Motor neuron (in vitro differentiated cells): ENCODE measurements at places on chromosomes 12 and 14.

DNA sequence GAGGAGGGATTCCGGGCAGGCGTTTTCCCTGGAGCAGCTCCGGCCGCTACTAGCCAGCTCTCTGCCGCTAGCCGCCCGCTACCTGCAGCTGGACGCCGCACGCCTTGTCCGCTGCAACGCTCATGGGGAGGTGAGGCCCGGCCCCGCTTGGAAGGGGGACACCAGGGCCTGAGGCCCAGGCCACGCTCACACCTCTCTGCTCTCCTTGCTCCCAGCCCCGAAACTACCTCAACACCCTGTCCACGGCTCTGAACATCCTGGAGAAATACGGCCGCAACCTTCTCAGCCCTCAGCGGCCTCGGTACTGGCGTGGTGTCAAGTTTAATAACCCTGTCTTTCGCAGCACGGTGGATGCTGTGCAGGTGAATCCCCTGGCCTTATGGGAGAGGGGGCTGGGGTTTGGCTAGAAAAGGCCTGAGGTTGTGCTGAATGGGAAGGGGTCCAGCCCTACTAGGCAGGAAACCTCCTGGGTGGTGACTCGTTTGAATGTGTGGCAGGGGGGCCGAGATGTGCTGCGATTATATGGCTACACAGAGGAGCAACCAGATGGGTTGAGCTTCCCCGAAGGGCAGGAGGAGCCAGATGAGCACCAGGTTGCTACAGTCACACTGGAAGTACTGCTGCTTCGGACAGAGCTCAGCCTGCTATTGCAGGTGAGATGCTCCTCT, 597 bp downstream of the RNF31 start:
- no peak for ATAC-seq

DNA sequence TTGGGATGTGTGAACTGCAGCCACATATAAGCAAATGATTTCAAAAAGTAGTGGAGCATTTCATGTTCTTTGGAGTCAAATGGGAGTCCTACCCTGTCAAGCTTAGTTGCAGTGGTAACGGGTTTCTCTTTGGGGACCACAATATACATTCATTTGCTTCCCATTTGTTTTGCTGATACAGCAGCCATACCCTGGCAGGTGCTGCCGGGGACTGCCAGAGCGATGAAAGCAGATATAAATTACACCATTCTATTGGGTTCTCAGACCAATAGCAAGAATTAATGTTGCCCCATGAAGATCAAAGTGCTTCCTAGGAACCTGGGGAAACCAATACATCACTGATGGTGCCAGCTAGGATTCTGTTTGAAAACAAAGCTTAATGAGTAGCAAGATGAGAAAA, 1621.5 kb upstream of the FLRT2 start:
- ATAC-seq: peak; percentile 50

DNA sequence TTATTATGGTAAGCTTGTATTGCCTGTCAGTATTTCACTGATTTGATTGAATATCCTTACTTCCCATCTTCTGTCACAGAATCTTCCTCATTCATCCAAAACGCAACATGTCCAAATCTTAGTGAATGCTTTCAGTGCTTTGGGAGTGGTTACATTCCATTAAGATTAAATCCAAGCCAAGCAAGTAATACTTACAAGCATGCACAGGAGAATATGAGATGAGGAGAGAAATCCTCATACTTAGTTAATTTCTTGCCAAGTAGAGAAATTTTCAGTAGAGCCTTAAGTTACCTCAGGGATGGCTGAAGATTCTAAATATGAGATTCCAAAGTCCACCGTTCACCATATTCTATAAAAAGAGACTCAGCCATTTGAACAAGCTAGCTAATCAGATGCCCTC, 316.0 kb downstream of the RAD51B start:
- no peak for ATAC-seq

GRCh38 chr14:71143381-71144290, 236.4 kb downstream of the PCNX1 start:
- ATAC-seq: peak; percentile 91

GRCh38 chr12:121358073-121358472, 5.9 kb upstream of the ANAPC5 start:
- ATAC-seq: no peak

DNA sequence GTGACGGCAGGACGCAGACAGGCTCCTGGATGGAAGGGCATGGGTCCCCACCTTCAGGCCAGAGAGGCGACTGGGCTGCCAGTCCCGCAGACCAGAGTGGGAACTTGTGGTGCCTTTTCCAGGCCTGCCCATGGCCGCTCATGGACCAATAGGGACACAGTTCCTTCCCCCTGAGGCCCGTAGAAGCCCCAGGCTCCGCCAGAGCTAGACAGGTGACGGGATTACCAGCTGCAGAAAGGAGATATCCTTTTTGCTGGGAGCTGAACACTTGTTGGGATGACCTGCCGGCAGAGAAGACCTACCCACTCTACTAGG, 73.6 kb upstream of the RASSF8 start:
- no peak for ATAC-seq

GRCh38 chr12:43832463-43833168, 3.3 kb upstream of the TMEM117 start:
- no peak for ATAC-seq

- ATAC-seq: no peak
Observed at GRCh38 chr14:72303930-72304329, 371.7 kb downstream of the RGS6 start.

DNA sequence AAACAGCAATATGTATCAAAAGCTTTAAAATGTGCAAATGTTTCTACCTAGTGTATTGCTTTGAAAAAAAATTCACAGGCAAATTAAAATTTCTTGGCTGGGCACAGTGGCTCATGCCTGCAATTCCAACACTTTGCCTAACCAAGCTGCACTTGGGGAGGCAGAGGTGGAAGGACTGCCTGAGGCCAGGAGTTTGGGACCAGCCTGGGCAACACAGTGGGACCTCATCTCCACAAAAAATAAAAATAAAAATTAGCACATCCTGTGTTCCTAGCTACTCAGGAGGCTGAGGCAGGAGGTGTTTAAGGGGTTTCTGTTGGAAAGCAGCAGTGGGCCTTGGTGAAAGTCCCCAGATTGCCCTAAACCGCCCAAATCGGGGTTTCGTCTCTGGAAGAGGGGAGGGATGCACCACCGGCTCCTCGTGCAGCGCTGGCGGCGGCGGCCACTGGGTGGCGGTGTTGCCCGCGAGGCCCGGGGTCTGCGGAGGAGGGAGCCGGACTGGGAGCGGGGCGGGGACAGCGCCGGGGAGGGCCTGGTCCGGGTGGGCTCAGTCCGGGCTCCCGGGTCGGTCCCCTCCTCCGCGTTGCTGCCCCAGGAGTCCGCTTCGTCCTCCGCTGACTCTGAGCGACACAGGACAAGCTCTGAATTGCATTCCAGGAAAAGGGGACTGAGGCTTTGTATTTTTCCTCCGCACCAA, 265.6 kb downstream of the AACS start:
- ATAC-seq: peak; percentile 84

DNA sequence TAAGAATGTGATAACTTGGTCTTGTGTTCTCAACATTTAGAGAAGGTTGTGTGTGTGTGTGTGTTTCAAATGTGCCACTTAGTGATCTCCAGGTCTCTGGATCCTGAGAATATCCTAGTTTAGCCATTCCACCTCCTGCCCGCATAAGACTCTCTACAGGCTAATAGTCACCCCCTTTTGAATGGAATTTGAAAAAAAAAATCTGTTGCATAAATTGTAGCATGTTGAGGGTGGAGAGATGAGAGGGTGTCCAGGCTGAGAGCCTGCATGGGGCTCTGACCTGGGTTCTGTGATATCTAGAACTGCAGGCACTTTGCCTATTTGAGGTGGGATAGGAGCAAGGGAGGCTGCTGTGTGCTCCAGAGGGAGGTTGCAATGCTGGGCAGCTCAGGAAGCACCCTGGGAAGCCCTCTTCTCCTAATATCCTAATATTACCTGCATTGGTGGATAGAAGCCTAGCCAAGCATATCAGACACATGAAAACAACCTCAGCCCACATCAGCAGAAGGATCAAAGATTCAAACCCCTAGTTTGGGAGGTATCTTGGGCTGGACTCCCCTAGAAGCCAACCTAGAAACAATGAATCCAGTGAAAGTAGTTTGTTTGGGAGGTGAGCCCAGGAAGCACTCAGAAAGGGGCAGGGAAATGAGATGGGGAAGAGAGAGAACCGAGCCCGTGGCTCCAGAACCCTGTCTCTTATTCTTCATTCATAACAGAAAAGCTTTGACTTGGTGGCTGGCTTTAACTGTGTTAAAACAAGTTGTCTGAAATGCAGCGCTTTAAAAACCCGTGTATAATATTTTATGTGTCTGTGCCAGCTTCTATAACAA, 35.6 kb upstream of the RBM19 start:
- ATAC-seq: no peak

DNA sequence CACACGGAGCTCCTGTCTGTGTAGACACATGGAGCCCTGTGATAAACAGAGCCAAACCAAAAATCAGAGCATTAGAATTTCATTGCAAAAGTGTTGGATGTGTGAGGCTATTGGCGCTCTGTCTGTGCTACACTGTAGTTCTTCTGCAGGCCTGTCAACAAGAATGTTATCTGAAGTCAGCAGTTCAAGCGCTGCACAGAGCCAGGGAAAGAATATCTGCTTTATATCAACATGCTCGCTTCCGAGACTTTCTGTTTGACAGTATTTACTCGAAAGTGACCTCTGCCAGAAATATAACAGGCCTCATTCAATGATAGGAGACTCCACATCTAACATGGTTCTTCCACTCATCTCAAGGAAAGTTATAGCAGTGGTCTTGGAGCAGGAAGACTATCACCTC, 118.3 kb downstream of the CCER1 start:
- ATAC-seq: no peak

DNA sequence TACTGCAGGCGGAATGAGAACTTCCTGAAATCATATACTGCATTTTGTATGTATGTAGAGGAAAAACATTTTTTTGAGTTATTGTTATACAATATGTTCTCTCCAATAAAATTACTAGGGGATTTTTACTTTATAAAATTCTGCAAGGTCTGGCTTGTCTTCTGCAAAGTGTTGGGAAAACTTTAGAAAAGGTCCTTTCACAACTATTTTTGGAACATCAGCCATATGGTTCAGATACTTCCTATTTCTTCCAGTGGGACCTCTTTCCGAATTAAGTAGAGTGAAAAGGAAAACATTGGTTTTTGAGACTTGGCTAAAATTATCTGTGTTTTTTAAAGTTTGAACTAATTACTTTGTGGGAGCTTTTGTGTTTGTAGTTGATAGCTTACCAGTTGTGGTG, 52.7 kb downstream of the DAAM1 start:
- ATAC-seq: no peak

DNA sequence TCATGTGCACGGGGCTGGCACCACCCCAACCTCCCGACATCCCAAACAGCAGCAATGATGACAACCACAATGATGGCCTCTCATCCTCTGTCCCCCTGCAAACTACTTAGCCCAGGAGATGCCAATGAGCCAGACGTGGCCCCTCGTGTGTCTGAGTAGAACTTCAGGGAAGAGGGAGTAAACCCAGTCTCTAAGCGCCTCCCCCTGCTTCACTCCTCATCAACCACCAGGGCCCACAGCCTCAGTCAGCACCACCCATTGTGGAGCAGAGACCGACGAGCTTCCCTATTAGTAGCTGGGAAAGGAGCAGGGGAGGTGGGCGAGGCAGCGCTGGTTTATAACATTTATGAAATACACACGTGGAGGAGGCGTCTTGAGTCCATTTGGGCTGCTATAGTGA, 182.7 kb upstream of the SFSWAP start:
- ATAC-seq: no peak

DNA sequence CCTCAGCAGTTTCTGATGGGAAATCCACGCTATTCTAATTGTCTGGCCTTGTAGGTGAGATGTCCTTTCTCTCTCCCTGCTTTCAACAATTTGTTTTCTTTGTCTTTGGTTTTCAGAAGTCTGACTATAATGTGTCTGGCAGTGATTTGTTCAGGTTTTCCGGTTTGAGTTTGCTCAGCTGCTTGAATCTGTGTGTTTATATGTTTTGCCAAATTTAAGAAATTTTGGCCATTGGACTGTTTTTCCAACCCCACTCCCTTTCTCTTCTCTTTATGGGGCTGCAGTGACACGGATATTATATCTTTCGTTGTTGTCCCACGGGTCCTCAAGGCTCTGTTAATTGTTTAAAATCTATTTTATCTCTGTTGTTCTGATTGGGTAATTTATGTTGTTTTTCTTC, 105.0 kb downstream of the ADGRD1 start:
- ATAC-seq: no peak

DNA sequence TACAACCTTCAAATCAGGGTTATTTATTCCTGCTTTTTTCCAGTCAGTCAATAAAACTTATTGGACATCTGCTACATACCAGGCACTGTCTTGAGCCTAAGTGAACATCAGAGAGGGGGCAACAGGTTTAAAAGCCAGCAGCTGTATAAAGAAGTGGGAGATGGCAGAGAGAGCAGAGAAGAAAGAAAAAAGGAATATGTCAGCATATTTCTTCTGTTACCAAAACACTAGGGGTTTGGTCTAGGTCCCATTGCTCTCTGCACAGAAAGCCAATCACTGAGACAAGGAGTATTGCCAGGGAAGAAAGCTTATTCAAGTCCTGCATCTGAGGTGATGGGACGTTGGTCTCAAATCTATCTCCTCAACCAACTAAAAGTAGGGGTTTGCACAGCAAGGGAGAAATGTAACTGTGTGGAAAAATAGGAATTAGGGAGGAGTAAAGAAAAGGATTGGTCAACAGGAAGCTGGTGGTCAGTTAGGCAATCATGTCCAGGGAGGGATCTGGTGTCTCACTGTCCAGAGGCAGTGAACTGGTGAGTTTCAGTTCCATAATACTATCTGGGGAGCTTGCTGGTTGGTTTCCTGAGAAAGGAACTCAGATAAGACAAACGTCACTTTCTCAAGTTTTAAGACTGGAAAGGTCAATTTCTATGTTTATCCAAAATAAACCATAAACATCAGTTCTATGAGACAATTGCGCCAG, 107.5 kb downstream of the PHLDA1 start:
- ATAC-seq: no peak

DNA sequence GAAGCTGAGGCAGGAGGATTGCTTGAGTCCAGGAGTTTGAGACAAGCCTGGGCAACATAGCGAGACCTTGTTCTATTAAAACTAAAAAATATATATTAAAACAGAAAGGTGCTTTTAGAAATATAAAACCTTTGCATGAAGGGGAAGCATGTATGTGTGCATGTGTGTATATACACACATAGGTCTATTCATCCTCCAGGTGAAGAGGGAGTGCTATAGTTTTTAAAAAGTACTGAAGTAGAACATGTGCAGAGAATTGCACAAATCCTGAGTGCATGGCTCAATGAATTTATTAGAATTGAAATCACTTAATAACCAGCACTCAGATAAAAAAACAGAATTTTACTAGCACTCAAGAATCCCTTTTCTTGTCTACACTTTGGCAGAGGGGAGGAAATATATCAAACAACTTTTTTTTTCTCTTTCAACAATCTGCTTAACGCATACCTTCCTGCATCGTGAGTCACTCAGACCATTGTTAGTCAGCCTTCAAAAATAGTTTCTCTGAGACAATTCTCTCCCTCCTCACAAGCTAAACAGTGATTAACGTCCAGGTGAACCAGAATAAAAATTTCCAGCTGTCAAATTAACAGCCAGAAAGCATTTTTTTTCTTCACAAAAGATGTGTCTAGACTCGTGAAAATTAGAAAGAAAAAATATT, 17.7 kb upstream of the NEDD1 start:
- ATAC-seq: no peak

- ATAC-seq: no peak
Observed at GRCh38 chr12:39368891-39369290, 74.0 kb downstream of the KIF21A start.
